CD4-positive, alpha-beta T cell treated with Interferon gamma for 1 hour (primary cell): ENCODE measurements at places on chromosomes 12 and 14.
A peak's percentile ranks its signal among the peaks of the same experiment; 100 is the strongest.

GRCh38 chr12:3891201-3891600, 18.0 kb upstream of the PARP11 start:
- DNase-seq: no peak

- DNase-seq: no peak
Measured at GRCh38 chr12:89874146-89874545, 165.5 kb upstream of the ATP2B1 start.

DNA sequence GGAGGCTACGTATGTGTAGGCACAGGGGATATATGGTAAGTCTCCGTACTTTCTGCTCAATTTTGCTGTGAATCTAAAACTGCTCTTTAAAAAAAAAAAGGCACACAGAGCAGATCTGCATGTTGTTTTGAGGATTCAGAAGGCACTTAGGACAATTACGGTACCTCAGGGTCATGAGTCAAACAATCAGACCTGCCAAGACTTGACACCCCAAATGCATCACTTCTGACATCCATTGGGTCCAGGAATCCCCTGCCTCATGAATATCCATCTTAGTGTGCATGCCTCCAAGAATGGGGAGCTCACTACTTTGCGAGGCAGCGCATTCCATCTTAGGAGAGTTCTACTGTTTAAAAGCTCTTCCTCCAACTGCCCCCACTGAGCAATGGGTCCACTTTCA, 3.0 kb downstream of the BDKRB2 start:
- DNase-seq: no peak

GRCh38 chr12:32535288-32535999, 136.1 kb downstream of the FGD4 start:
- peak; percentile 7 for DNase-seq

- peak; percentile 12 for DNase-seq
Measured at GRCh38 chr12:109595321-109595902, 21.8 kb downstream of the MVK start.

GRCh38 chr14:78491048-78491447, 320.9 kb downstream of the NRXN3 start:
- DNase-seq: no peak

- no peak for DNase-seq
Measured at GRCh38 chr14:24513009-24513408, 4.9 kb upstream of the CMA1 start.

DNA sequence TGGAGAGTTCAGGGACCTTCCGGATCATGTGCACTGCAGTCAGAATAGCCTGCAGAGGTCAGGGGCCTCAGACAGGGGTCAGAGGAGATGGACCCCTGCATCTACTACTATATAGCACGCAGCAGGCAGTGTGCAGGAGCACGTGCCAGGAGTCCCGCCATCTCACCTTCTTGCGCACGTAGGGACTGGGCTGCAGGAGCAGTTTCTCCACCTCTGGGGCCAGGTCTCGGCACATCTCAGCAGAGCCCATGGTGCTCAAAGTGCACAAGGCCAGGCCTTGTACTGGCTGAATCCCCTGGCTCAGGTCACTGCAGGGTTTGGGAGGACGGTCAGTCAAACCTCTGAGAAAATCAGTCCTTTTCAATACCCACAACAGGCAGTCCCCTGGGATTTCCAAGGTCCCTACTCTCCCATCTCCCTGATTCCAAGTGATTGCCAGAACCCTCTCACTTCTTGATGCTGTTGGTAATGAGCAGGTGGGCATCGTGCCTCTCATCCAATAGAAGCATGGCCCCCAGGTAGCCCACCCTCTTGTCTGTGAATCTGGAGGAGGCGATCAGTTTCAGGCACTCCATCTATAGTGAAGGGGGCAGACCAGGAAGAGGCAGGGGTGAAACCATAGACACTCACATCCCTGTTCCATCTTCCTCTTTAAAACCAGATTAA, 1.3 kb downstream of the AP1G2 start:
- DNase-seq: no peak

DNA sequence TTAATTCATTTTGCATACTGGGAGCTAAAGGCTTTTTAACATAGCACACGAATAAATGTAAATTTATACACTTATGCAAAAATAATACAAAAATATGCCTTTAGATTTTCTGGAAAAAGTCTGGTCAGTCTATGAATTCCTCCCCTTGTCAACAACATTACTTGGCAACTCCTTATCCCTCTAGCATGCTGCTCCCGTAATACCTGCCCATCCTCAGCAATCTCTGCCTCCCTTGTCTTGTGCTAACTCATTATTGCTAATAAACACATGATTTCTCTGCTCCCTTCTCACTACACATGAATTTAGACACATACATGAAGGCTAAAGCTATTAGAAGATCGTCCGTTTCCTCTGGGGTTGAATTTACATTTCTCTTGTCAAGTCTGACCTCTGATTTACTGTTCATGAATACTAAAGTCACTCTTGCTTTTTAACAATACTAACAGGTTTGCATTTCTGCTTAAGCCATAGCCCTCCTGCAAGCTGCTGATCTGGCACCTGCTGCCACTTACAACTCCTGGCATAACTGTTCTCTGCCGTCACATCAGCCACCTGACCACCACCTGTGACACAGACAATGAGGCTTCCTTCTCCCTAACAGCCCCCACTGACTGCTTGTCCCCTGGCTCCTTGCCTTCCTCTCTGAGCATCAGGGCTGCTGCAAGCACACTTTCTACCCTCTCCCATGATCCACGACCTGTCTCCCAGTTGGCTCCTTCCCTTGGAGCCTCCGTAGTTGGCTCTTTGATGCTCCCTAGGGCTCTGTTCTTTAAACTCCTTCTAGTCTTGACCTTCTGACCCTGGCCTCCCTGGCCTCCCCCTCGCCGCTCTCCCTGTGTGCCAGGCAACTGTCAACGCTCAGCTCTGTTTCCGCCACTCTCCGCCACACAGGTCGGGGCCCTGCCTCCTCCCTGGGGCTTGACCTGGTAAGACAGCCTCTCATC, 177.6 kb downstream of the CALM1 start:
- DNase-seq: no peak

- no peak for DNase-seq
Measured at GRCh38 chr14:97290977-97291376, 493.8 kb downstream of the VRK1 start.

DNA sequence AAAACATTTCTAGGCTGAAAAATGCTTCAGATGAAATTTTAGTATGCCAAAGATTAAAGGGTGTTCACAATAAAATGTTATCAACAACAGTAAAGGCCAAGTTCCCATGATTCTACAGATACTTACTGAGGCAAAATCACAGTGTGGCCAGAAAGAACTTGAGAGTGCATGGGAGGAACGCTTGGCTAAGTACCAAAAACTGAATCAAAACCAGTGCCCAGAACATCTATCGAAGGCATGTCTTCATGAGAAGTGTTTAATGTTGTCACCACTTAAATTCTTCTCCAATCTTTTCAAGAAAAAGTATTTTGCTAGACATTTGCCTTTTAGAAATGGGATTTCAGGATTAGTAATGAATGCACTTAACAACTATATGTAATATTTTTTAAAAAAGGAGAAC, 41.5 kb downstream of the KIF21A start:
- DNase-seq: no peak
